Spleen (tissue), 13 donors: ENCODE measurements at places on chromosomes 5 and 9.

DNA sequence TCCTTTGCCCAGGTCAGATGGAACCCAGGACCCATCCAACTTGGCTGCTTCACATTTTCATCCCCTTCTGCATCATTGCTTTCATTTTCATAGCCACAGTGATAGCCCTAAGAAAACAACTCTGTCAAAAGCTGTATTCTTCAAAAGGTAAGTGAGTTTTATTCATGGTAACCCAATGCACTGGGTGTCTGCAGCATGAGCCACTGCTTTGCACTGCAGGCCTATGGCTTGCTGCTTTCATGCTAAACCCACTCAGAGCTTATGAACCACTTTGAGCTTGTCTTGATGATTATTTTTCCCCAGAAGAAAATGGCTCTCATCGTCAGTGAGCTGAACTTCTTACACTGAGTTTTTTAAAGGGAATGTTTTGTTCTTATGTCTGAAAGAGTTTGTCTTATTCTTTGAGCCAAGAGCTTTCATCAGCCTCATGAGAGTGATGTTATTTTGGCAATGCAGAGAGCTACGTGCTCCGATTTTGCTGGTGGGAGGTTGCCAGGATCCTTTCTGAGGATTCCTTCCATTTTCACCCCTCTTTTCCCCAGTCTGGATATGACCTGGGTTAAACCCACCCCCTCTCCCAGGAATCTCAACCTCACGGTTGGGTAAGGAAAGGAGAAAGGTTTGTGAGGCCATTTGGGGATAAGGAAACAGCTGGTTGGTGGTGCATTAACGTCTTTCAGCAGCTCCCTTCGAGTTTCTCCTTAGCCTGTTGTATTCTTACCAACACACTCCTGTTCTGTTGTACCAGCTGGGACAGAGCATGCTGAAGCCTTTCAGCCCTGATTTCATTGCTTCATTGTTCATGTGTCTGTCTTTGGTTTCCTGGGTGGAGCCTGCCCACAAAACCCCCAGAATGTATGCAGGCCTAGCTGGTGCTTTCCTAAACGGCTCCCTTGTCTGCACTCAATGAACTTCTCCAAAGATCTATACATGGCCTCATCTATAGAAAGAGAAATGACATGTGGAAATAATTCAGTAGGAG is 47.6 kb downstream of the PDCD1LG2 start:
- DNase-seq, result no peak

- DNase-seq, result no peak
Observed at GRCh38 chr5:27437594-27438200, 399.3 kb upstream of the CDH9 start.

DNA sequence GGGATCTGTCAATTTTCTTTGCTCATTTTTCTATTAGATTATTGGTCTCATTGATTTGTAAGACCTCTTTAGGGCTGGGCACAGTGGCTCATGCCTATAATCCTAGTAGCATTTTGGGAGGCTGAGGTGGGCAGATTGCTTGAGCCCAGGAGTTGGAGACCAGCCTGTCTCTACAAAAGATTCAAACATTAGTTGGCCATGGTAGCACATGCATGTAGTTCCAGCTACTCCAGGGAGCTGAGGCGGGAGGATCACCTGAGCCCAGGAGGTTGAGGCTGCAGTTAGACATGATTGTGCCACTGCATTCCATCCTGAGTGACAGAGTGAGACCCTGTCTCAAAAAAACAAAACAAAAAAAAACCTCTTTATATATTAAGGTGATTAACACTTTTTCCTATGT is 6.4 kb upstream of the SHROOM1 start:
- no peak for DNase-seq

DNA sequence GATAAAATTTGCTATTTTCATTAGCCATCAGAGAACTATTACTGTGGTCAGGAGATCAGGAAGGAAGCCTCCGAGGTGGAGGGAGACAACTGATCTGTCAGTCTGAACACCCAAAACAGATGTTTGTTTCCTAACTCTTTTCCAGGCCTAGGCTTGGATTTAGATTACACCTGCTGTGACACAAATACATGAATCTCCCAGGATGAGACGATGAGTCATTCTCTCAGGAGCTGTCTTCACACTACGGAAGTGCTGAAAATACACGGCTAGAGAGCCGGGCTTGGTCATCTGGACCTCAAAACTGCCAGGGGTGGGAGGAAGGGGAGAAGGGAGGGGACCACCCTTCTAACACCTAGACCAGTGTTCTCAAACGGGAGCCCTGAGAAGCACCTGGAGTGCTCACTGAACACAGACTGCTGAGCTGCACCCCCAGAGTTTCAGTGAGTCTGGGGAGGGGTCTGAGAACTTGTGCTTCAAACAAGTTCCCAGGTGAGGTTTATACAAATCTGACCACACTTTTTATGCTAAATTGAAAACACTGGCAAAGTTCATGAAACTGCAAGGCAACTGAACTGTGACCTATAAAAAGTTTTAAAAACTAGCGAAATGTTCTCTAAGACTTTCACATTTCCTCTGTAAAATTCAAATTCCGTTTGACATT is 80.3 kb upstream of the EQTN start:
- no peak for DNase-seq

DNA sequence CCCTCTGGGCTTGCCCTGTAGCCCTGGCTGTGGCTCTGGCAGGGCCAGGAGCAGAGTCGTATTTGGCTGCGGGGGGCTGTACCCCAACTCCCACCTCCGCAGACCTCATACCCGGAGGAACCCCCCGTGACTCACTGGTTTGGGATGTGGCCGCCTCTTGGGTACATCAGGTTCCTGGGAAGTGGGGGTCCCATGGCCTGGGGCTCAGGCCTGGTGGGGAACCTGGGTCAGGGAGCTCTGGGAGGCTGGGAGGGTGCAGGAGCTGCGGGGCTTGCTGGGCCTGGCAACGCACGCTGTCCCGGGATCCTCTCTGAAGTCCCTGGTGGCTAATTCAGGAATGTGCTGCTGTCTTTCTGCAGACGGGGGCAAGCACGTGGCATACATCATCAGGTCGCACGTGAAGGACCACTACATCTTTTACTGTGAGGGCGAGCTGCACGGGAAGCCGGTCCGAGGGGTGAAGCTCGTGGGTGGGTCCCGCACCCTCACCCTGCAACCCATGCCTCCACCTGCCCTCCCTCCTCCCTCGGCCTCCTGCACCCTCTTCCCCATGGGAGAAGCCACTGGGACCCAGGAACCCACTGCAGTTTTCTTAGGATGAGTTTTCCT is 2.4 kb downstream of the LCN1 start:
- no peak for DNase-seq

GRCh38 chr9:22040760-22041159 is 31.7 kb upstream of the CDKN2B start:
- DNase-seq, result no peak

DNA sequence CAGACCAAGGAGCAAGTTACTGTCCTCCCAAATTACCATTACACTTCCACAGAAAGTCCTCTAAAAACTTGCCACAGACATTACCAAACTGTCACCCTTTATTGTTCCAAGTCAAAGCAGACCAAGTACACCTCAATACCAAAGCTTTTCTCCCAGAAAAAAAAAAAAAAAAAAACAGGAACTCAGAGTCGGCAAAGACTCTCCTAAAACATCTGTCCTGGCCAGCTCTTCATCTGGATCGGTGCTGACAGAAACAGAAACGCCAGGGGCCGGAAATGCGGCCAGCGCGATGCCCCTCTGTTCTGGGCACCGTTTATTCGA is 718 bp downstream of the DEPDC1B start:
- no peak for DNase-seq

- no peak for DNase-seq
Observed at GRCh38 chr9:102135768-102136167, 397.3 kb upstream of the GRIN3A start.

- no peak for DNase-seq
Observed at GRCh38 chr9:135763716-135764446, 61.9 kb downstream of the KCNT1 start.

DNA sequence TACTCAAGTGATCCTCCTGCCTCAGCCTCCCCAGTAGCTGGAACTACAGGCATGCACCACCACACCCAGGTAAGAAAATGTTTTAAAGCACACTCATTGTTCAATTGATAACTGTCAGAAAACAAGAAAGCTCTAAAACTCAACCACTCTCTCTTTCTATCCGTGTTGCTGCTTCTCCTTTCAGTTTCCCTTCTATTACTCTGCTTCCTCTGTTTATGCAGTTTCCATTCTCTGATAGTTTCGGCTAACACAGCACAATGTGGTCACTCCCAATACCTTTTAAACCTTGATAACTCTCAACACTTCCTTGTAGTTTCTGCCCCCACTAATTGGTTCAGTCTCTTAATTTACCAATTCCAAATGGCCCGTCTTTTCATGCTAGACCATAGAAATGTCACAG is 59.2 kb upstream of the NR4A3 start:
- DNase-seq, result no peak

GRCh38 chr5:42919600-42919999 is 107.9 kb upstream of the SELENOP start:
- no peak for DNase-seq

DNA sequence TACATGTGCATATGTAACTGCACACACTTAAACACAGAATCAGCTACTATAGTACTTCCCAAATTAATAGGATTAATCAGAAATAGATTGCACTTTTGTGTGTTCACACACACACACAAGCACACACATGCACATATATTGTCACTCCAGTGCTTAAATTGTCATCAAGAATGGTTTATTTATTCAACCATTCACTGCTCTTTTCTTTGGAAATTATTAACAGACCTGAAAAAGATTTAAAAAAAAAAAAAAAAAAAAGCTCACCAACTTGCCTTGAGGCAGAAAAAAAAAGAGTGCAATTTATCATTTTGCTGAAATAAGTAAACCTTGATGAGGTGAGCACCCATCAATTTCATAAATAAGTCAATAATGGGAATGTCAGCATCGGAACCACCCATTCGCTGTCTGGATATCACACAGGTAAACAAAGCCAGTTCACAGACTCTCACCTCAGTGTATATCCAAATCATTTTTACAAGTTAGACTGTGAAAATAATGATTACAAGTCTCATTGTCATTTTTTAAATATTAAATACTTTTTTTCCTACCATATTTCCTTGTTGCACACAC is 562.8 kb downstream of the BNC2 start:
- DNase-seq, result no peak

- no peak for DNase-seq
Observed at GRCh38 chr5:115423541-115423940, 121.0 kb downstream of the FEM1C start.

- no peak for DNase-seq
Observed at GRCh38 chr5:34916518-34916917, 1.0 kb downstream of the BRIX1 start.

DNA sequence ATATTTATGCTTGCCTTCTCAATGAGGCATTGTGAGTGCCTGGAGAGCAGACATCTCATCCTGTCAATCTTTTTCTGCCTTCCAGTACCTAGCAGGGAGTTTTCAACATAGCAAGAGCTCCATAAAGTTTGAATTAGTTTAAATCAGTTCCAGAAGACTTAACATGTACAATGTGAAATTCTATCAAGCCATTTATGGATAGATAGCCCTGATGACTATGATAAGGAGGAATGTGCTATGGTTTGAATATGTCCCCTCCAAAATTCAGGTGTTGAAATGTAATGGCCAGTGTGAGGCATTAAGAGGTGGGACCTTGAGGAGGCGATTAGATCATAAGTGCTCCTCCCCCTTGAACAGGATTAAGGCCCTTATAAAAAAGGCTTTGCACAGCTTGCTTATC is 306.9 kb upstream of the SMARCA2 start:
- DNase-seq, result no peak

DNA sequence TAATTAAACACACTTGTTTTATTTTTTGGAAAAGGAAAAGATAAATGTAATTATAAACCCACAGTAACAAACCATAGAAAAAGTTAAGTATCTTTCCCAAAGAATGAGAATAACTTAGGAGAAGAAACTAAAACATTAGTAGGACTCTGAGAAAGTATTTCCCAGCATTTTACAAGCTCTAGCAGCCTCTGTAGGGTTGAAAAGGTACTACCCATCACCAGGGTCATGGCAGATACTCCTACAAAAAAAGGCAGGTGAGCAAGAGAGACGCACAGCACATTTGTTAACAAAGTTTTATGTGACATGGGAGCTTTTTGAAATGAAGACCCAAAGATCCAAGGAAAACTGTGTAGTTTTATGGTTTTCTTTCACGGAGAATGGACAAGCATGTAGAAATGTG is 77.7 kb upstream of the FAM169A start:
- no peak for DNase-seq

DNA sequence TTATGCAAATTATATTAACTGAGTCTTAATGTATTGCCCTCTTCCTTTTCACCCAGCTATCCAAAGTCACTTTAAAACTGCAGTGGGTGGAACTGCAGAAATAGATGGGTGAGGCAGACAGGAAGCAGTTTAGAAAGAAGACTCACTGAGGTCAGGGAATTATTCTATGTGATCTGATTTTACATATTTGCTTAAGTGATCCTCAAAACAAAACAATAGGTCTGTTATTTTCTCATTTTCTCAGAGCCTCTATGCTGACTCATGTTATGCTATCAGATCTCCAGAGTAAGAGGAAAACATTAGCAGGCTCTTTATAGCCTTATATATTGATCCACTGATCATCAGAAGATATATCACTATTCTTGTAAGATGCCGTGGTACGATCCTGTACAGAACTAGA is 63.5 kb downstream of the MRPS27 start:
- no peak for DNase-seq

DNA sequence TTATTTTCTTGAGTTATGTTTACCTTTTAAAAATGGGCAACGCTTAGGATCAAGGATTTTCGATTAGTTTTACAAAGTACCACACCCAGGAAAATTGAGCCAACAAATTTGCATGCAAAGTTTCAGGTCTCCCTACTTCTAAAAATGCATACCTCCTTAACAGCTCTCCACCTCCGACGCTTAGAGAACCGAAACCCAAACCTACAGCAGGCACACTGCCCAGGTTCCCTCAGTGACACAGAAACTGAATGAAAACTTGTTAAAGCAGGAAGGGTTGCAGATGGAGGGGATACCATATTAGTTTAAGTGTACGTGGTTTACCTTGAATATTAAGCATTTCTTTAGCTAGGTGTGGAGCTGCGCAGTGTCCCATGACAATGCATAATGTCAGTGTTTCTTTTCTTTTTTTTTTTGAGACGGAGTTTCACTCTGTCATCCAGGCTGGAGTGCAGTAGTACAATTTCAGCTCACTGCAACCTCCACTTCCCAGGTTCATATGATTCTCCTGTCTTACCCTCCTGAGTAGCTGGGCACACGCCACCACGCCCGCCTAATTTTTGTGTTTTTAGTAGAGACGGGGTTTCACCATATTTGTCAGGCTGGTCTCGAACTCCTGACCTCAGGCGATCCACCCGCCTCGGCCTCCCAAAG is 1.6 kb upstream of the SUB1 start:
- no peak for DNase-seq

DNA sequence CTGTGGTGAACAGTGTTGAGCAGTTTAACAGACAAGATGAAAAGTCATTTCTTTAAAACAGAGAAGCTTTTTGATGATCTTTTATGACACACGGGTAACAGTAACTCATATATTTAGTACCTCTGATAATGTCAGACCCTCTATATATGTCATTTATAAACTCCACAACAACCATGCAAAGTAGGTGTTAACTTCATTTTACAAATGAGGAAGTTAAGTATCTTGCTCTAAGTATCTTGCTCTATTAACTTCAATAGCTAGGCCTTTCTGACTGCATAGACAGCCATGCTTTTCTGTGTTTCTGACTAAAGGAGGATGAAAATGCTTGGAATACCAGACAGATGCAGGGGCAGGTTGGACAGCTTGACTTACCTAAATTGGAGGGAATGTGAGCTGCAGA is 1.8 kb downstream of the NUDT2 start:
- DNase-seq, result no peak

- DNase-seq, result no peak
Observed at GRCh38 chr9:36007316-36007708, 29.4 kb upstream of the RECK start.
